Activated CD4-positive, alpha-beta T cell treated with anti-CD3 and anti-CD28 coated beads, Interleukin-2, amount 50 U/mL, for 48 hours (primary cell): ENCODE measurements at places on chromosomes 3 and 15.

GRCh38 chr15:90407871-90408317 lies 19.9 kb downstream of the IQGAP1 start:
- no peak for DNase-seq

DNA sequence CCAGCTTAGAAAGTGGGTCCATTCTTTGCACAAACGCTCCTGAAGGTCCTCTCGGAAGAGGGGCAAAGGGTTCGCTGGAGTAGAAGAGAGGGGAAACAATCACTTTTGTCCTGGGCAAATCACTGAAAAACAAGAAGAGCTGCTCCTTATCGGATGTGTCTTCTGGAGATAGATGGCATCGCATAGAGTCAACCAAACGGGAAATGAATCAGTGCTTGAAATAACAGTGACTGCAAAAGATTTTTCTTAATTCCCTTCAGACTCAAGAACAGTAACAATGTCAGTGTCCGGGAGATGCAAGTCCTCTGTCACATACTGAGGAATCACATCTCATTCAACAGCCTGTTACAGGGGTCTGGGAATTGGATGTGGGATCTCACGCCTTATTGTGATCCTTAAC lies 78.8 kb upstream of the PCSK6 start:
- DNase-seq: no peak

GRCh38 chr3:158105710-158106253 lies 438 bp downstream of the SHOX2 start:
- DNase-seq: peak; percentile 18

DNA sequence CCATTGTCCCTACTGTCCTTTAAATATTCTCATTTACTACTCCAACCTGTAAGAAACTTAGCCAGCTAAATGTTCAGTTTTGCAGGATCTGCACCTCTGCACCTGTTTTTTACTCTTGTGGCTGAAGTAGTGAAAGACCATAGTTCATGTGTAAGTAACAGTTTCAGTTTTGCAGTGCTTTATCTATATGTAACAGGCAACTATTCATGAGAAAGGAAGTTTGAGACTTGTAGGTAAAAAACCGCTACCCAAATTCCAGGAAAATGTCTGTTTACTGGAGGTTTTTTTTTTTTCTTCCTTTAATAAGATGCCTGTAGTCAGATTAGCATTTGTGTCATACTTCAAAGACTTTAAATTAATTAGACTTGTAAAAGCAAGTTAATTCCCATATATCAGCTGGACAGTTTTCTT lies 25.4 kb upstream of the MBNL1 start:
- DNase-seq: no peak

DNA sequence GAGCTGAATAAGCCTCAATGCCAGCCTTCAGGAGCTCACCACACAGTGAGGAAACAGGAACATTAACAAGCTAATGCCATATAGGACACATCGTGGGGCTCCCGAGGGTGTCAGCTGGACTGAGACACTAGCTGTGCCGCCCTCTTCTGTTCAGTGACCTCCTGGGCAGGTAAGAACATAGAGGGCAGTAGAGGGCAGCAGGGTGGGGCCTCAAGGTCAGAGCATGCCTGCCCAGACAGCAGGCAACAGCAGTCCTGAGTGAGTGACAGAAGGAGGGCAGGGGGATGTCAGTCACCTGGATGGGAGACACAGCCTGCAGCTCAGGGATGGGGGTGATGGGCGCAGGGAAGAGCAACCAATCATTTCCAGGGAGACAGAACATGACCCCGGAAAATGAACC lies 15.5 kb downstream of the NTRK3 start:
- DNase-seq: no peak

DNA sequence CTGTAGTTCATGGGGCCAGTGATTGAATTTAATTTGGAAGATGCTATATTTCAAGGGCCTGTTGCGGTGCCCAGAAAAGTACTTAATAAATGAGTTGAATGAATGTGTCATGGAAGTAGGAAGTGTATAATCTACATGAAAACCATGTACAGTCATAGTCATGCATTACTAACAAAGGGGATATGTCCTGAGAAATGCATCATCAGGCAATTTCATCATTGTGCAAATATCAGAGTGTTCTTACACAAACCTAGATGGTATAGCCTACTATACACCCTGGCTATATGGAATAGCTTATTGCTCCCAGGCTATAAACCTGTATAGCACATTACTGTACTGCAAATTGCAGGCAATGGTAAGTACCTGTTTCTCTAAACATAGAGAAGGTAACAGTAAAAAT lies 10.7 kb upstream of the MYO5C start:
- DNase-seq: no peak

DNA sequence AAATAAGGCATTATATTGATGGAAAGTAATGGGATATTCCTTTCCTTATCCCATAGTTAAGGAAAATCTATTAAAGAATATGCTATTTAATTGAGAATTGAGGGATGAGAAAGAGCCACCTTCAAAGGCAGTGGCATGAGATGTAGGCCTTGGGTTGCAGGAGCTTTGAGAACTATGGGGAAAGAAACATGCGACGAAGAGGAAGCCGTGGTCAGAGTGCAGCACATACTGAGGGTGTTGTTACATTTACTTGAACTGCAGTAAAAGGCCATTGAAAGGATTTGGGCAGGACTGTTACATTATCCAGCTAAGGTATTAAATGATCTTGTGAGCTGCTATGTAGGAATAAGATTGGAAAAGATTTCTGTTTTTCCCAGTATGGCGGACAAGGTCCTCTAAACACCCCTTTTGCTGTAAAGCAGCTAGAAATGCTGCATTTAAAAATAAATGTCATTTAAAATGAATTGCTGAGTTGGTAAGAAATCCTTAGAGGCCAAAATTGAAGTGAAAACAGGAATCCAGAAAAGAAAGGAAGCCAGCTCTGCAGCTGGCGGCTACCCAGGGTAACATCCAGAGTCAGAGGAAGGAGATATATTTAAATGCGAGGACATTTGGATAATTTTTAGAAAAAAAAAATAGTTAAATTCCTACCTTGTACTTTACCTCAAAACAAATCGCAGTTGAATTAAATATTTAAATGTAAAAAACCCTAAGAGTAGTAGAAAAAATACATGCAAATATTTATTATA lies 61.7 kb downstream of the IL1RAP start:
- DNase-seq: no peak

- DNase-seq: no peak
These were observed 831.1 kb upstream of the NR2F2 start for GRCh38 chr15:95499397-95499796.

DNA sequence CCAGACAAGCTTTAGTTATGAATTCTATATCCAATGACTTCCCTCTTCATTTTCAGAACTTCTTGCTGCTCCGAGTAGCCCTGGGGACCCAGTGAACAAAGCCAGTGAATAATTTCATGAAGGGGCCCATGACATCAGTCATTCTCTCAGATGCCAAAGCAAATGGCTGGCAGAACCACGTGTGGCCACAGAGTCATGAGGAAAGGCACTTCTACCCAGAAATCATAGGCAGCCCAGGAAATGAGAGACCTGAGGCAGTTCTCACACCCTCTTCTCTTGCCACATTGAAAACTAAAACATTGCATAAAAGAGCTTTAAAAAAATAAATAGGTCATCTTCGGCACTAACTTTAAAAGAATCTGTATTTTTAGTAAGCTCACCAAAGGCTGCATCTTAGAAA lies 4.3 kb upstream of the UACA start:
- no peak for DNase-seq

DNA sequence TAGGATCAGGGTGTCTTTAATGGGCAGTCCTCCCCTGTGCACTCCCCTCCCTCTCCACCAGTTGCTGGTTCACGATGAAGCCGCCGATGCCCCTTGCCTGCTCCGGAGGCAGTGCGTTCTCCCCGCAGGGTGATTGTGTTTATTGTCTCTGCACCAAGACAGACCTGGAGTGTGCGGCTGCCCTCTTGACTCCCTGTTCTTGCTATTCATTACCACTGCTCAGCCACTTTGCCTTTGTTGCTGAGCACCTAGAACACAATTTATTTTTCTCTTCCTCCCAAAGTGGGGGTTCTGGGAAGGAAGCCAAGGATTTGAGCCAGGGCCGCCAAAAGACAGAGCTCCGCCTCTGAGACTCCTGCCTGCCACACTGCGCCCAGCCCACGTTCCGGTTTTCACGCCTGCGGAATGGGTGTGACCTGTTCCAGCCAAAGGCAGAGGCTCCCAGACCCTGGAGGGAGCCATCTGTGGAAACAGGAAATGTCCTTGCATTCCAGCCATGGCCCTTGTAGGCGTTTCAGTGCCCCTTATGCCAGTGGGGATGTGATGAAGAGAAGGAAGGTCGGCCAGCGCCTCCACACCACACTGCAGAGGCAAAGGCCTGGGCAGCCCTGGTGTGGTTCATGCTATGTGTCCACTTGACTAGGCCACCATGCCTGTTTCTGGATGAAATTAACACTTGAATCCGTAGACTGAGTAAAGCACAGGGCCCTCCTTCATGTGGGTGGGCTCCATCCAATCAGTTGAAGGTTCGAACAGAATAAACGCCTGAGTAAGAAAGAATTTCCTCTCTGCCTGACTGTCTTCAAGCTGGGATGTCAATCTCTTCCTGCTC lies 85.8 kb downstream of the HMG20A start:
- no peak for DNase-seq

DNA sequence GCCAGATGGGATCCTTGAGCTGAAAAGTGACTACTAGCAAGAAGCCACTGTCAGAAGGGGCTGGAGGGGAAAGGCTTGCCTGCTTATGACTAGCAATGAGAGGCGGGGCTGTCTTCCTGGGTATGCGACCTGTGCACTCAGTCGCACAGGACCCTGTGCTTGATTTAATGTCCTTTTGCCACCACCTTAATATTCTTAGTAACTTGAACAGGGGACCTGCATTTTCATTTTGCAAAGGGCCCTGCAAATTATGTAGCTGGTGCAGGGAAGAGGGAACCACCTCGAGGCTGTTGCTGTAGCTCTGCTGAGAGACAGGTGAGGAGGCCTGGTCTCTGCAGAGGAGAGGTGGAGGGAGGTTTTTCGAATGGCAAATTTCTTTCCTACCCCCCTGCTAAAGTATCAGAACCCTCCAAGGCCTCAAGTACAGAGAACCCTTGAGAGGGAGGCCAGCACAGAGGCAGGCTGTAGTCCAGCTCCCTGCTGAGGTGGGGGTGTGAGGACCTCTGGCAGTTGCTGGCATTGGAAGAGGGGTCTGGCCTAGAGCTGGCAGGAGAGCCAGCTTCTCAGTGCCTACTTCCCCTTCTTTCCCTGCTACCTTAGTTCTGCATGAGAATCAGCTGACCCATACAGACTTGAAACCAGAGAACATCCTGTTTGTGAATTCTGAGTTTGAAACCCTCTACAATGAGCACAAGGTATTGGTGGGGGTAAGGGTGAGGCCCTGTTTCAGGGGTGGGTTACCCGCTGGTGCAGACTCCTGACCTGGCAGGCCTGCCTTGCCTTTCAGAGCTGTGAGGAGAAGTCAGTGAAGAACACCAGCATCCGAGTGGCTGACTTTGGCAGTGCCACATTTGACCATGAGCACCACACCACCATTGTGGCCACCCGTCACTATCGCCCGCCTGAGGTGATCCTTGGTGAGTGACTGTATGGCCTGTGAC lies 11.4 kb downstream of the CLK3 start:
- no peak for DNase-seq

GRCh38 chr15:49313650-49314049 lies 109.4 kb upstream of the FGF7 start:
- DNase-seq: no peak

DNA sequence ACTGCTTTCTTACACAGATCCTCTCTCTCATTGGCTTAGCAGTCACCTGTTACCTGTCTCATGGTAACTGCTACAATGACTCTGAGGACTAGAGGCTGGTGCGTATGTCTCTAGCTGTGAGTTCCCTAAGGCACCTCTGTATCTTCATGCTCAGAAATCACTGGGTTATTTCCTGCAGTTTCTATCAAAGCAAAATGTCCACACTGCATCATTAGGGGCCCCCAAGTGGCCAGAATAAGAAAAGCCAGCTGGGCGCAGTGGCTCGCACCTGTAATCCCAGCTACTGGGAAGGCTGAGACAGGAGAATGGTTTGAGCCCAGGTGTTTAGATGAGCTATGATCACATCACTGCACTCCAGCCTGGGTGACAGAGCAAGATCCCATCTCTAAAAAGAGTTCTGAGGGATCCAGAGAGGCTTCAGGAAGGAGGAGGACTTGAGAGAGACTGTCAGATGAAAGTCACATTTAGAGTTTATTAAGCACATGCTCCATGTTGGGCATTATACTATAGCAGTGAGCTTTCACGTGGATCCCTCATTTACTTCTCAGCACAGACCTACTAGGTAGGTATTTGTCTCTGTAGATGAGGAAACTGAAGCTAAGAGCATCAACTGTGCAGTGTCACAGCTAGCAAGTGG lies 2.3 kb upstream of the VPS18 start:
- DNase-seq: no peak

GRCh38 chr15:99442252-99442897 lies 123.4 kb upstream of the MEF2A start:
- DNase-seq: no peak

- no peak for DNase-seq
These were observed 100.2 kb upstream of the PRR23E start for GRCh38 chr3:127092776-127093175.

GRCh38 chr3:195140816-195141793 lies 129.9 kb downstream of the XXYLT1 start:
- no peak for DNase-seq

DNA sequence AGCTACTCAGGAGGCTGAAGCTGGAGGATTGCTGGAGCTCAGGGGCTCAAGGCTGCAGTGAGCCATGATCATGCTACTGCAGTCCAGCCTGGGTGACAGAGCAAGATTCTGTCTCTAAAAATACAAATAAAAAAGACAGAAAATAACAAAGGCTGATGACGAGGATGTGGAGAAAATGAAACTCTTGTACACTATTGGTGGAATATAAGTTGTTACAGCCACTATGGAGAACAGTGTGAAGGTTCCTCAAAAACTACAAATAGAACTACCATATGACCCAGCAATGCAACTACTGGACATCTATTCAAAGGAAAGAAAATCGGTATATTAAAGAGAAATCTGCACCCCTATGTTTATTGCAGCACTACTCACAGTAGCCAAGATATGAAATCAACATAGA lies 526.7 kb upstream of the NAALADL2 start:
- no peak for DNase-seq

DNA sequence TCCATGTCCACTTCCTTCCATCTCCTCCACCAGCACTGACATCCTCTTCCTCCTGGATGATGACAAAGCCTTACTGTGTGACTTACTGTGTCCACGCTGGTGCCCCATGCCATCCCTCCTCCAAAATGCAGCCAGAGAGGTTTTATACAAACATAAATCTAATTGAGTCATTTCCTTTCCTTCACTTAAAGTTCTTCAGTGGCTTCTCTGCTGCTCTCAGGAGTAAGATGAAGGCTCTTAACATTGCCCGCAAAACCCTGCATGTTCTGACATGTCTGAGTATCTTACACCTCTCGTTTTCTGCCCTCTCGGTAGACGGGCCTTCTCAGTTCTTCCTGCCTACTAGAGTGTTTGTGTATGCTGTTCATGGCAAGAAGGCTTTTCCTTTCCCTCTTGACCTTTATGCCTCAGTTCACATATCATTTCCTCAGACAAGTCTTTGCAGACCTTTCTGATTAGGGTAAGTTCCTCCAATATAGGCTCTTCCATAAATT lies 175.5 kb downstream of the CFAP20DC start:
- peak; percentile 6 for DNase-seq

DNA sequence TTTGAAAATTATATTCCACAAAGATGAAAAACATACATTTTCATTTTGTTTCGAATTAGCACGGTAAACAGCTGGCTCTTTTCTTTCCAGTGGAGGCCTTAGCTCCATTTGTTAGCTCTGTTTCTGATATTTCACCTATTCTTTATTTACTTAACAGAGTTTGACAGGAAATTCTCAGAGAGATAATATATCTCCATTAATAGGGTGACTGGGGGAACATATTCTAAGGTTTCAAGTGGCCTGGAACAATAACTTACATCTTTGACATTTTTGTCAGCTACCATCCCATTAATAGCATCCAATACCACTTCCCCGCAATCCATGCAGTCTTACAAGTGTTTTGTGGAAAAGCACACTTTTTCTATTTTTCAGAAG lies 577.6 kb upstream of the MDFIC2 start:
- DNase-seq: no peak
